Amniotic stem cell (primary cell): ENCODE measurements at places on chromosomes 1 and 21.

GRCh38 chr21:14554948-14555347, 8.8 kb upstream of the SAMSN1 start:
- DNase-seq, result no peak

- DNase-seq, result no peak
These were observed 197.6 kb upstream of the UBE2U start for GRCh38 chr1:64005801-64006200.

- DNase-seq, result no peak
These were observed 45.3 kb downstream of the PALMD start for GRCh38 chr1:99691175-99691574.

DNA sequence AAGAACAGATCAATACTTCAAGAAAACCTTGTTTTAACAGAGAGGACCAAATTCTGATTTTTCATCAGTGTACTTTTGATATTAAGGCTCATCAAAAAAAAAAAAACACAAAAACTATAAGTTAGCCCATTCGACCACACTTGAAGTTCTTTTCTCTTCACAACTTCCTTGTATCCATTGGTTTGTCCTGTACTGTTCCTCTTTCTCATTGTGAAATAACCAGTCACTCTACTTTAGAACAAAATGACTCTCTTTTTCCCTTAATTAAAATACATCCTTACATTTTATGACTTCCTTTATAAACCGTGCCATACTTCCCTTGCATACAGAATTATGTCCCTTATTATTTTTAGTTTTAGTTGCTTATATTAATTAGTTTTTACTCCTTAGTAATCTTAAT, 8.4 kb downstream of the QSOX1 start:
- DNase-seq, result no peak

DNA sequence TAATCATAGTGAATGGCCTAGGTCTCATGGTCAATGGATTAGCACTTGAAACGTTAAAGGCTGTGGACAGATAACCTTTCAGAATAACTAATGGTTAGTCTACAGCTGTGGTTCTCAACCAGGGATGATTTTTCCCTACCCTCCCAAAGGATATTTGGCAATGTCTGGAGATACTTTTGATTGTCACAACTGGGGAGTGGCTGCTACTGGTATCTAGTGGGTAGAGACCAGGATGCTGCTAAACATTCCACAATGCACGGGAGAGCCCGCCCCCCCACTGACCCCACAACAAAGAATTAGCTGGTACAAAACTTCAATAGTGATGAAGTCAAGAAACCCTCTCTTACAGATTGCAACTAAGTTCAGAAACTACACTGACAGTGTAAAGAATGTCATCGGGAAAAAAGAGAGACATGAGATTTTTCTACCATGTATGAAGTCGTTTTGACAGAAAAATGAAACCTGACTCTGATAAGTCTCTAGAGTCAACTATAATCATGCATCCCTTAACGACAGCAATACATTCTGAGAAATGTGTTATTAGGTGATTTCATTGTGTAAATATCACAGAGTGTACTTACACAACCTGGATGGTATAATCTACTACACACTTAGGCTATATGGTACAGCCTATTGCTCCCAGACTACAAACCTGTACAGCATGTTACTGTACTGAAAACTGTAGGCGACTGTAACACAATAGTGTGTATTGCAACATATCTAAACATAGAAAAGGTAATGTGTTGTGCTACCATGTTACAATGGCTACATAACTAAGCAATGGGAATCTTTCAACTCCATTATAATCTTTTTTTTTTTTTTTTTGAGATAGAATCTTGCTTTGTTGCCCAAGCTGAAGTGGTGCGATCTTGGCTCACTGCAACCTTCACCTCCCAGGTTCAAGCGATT, 49.7 kb upstream of the PRDX6 start:
- DNase-seq, result no peak

- DNase-seq, result no peak
These were observed 120.1 kb upstream of the TNR start for GRCh38 chr1:175863299-175864050.

DNA sequence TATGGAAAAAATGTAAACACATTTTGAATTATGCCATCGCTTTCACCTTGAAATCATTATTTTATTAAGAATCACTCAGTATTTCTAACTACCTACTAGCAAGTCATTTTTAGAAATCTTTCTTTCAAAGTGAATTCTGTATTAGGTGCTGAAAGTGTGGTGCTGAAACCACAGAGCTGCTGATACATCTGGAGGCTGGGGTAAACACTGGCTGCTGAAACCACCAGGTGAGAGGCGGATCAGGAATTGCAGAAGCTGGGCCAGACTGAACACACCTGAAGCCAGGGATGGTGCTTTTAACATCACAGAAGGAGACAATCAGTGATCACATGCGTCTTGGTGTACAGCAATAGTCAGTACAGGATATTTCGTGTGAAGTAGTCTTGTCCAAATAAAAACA, 42.2 kb upstream of the KCNE1 start:
- no peak for DNase-seq

GRCh38 chr21:9838738-9839642, 682.4 kb upstream of the TPTE start:
- no peak for DNase-seq

DNA sequence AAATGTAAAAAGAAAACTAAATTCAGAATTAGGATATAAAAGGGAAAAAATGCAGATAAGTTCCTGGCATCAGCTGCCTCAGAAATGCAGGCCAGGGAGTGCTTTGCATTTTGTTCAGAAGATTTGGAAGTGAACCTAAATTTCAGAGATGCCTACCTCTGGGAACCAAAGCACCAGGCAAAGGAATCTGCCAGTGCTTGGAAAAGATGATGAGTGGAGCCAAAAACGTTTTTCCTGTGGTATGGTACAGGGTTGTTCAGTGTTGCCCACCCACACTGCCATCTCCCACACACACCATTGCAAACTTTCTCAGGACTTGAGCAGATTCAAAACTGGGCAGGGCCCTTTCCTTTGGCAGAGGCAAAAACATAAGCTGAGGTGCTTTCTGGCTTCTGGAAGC, 349.5 kb downstream of the TGFB2 start:
- no peak for DNase-seq

DNA sequence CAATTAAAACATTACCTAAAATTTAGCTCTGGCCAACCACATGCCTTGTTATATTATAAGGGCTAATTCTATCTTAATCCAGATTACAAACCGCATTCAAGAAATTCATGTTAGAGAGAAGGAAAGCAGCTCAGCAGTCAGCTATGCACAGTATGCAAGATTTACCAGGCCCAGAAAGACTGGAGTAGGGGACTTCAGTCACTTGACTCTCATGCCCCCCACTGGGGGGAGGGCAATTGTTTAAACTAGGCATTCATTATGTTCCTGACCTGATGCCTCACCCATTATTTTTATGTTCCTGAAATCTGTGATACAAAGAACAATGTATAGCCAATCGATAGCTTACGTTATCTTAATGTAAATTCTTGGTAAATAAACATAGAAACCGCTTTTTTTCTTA, 96.9 kb downstream of the ZNF644 start:
- no peak for DNase-seq

GRCh38 chr1:25178917-25179561, 53.3 kb downstream of the SYF2 start:
- no peak for DNase-seq

DNA sequence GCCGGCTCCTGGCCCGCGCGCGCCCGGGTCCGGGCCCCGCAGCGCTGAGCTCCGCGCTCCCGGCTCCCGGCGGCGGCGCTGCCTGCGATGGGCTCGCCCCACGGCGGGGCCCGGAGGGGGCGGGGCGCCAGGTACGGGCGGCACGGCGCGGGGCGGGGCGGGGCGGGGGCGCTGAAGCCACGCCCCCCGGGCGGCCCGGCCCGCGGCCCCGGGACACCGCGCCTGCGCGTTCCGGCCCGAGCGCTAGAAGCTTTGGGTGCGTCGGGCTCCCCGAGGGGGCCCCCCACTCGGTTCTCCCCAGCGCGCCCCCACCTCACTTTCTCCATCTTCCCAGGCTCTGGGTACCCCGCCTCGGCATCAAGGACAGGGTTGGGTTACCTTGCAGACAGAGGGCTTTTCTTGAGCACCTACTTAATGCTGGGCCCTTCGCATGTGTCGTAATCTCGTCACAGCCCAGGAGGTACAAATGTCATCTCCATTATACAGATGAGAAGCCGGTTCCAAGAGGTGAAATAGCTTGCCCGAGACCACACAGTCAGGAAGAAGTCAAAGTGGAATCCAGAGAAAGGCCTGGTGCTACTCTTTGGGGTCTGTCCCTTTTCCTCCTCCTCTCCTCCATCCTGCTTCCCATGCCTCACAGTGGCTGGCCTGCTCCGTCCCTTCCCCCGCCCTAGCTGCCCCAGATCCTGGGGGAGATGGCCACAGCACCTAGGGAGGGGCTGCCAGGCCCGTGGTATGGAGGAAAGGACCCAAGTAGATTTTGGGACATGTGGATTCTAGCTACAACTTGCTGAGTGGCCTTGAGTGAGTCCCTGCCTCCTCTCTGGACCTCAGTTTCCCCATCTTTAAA, 46.5 kb downstream of the RAP1GAP start:
- DNase-seq, result no peak

DNA sequence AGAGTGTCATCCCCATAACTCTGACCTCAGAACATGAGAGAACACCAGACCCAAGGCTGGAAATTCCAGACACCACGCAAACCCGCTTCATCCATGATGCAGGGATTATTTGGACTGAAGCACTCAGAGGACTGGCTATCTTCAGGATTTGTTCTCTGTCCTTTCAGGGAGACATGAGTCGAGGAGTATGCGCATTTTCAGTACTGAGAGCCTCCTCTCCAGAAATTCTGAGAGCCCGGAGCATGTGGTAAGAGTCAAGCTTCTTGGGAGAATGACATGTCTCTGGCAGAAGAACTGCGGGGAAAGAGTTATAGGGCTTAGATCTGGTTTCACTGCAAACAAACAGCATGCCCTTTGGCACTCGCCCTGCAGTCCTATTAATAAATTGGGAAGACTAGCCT, 6.9 kb downstream of the LAX1 start:
- DNase-seq, result no peak

GRCh38 chr1:19430121-19431068, 54.9 kb downstream of the CAPZB start:
- DNase-seq, result no peak

- no peak for DNase-seq
These were observed 52.4 kb downstream of the ARHGEF10L start for GRCh38 chr1:17591814-17592430.

DNA sequence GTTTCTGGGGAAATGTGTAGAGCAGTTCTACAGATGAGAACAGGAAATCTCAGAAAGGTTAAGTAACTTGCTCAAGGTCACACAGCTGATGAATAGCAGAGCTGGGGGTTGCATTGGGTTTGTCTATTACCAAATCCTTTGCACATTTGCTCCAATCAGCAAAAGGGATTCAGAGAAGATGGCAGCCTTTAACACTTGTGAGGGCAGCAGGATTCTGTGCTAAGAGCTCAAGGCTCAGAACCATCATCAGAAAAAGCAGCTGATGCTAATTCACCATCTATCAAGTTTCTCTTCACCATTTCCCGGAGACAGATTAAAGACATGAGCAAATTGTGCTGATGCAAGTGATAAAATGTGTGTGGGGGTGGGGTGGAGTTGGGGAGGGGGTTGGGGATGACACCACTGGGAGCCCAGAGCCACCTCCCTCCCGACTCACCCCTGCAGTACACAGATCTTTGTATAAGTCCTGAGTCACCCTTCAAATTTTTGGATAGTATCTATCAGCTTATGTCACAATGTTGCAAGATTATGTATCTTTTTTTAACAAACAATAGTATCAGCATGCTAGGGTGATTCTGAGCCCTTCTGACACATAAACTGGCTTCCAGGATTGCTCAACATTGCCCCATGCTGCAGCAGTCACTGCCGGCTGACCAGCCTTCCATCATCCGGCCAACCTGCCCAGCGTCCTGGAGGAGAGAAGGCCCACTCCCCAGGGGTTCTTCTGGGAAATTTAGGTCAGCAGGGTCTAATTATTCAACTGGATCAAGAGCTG, 2.8 kb upstream of the SPSB1 start:
- peak; percentile 44 for DNase-seq

DNA sequence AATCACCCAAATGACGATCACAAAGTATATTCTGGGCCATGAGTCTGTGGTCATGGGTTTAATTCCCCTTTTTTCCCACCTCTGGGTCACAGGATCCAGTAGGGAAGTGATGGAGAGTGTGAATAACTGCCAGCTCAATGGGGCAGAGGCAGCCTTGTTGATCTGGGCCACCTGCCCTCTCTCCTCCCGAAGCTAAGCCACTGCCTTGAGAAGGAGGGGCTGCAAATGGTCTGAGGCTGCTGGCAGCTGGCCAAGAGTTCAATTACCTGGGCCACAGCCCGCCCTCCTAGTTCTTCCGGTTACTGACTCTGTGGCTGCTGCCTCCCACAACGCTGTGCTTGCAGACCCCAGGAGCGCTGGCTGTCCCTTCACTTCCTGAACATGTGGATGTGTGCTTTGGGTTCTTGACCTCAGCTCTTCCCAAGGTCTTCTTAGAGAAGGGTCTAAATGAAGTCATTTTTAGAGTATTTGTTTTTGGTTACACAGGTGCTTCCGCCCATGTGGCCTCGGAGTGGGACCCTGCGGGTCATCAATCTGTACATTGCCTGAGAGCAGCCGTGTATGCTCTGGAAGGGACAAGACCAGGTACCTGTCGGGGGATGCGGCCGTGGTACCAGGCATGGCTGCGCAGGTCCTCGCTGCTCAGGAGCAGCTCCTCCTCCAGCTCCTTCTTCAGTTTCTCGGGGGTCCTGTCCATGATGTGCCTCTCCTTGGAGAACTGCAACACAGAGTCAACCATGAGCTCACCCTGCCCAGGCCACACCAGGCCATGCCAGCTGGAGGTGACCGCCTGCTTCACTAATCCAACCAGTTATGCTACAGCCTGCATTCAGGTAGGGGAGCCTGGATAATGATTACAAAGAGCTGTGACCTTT, 89.7 kb downstream of the BCAR3 start:
- DNase-seq, result no peak

- no peak for DNase-seq
These were observed 13.4 kb downstream of the DRAXIN start for GRCh38 chr1:11704691-11705475.

GRCh38 chr1:106678279-106679050, 378.0 kb upstream of the PRMT6 start:
- DNase-seq, result no peak

GRCh38 chr1:156654700-156655099, 12.8 kb downstream of the BCAN start:
- DNase-seq, result no peak

DNA sequence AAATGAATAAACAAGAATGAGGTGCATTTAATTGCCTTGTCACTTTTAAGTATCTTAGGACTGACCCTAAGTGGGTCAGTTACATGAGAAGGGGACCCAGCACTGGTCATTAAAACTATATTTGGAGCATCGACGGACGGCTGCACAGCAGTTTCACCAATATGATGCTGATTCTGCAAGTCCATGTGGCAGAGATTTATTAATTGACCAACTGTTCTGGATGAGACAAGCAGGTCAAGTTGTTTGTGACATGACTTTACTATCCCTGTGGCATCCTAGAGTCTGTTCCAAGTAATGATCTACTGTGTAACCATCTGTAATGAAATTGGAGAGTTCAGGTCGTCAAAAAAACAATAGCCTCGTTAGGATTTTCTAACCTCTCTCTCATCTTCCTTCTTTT, 9.5 kb downstream of the AMPD1 start:
- no peak for DNase-seq

- no peak for DNase-seq
These were observed 167.2 kb downstream of the ADGRL2 start for GRCh38 chr1:81967951-81968350.

GRCh38 chr1:229104654-229105053, 166.3 kb upstream of the RAB4A start:
- DNase-seq, result no peak
